ENCODE measurements at places on chromosomes 12 and 14. TPM values are rescaled to one million over a fixed set of nuclear protein-coding genes. Genes with fewer than 3 reads are reported as not detected.

CAPS2 gene
- 0.96 TPM for total RNA-seq

NXPH4 gene
- 1.9 TPM for total RNA-seq

TXNDC16 gene
- 1.7 TPM for total RNA-seq

SLC39A2 gene
- total RNA-seq = 0.48 TPM

TRPV4 gene
- total RNA-seq = 0.72 TPM

ATL1 gene
- total RNA-seq = 1.1 TPM

ITGB7 gene
- 9.4 TPM for total RNA-seq

HCAR2 gene
- 6.5 TPM for total RNA-seq

RASSF9 gene
- total RNA-seq = 2.9 TPM

CD163 gene
- not detected for total RNA-seq

CLEC2A gene
- total RNA-seq = not detected

GPR132 gene
- total RNA-seq = 0.24 TPM

PTCSC3 gene
- total RNA-seq = not detected

RIPK3 gene
- 5.1 TPM for total RNA-seq

PTPRB gene
- 0.21 TPM for total RNA-seq

AQP2 gene
- total RNA-seq = not detected

SSPN gene
- total RNA-seq = 1.5 TPM

LDHB gene
- total RNA-seq = 654 TPM

AMHR2 gene
- not detected for total RNA-seq

A2ML1 gene
- 95.9 TPM for total RNA-seq
